ENCODE measurements at places on chromosomes 7 and 10.

GRCh38 chr10:15760681-15761080 lies 41.0 kb upstream of the ITGA8 start:
- DNase-seq: no peak

GRCh38 chr10:121668314-121669027 lies 70.2 kb upstream of the FGFR2 start:
- peak; percentile 42 for DNase-seq

GRCh38 chr10:97300980-97301379 lies 8.5 kb upstream of the ARHGAP19 start:
- no peak for DNase-seq

- DNase-seq: no peak
Measured at GRCh38 chr10:108037061-108037460, 872.6 kb upstream of the SORCS1 start.

DNA sequence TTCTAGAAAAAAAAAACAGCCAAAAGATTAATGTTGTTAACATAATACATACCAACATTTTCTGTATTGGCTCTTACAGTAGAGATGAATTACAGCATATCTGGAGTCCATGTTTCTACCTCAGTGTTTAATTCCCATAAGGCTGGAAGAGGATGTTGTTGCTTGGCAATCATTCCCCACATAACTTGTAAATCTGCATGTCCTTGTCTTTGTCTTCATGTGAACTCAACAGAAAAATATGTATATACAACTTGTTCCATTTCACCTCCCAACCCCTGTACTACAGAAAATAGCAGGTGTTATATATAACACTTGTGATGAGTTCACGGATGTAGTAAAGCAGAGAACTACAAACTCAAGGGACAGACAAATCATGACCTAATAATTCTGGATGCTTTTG lies 160.9 kb upstream of the SEMA3C start:
- DNase-seq: peak; percentile 20

DNA sequence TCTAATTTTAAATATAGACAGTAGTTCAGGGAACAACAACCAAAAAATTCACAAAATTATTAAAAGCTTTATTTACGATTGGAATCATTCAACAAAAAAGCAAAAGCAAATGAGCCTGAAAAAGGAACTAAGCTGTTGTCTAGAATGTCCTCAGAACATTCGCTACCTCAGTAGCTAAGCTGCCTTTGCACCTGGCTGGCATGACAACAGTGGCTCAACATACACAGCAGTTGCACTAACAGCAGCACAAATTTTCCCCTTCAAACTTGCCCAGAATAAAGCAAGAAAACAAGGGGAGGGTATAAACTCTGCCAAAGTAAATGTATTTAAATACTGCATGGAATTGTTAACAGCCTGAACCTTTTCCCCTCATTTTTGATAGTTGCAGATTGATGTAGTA lies 70.4 kb upstream of the GRID1 start:
- DNase-seq: no peak

GRCh38 chr7:7323352-7323751 lies 141.0 kb downstream of the C1GALT1 start:
- peak; percentile 4 for DNase-seq

DNA sequence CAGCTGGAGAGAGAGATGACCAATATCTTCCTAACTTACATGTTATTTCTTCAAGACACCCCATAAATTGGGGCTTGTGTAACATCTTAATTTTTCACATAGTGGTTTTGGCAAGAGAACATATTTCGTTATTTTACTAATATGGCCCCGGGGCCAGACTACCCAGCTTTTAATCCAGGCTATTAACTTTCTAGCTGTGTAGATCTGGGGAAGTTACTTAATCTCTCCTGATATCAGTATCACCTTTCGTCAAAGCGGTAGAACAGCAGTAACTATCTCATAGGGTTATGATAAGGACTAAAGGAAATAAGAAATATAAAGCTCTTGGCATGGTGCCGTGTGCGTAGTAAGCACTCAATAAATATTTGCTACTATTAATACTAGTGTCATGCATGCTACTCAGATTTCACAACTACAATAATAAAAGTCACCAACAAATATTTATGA lies 71.6 kb upstream of the LYZL1 start:
- no peak for DNase-seq

DNA sequence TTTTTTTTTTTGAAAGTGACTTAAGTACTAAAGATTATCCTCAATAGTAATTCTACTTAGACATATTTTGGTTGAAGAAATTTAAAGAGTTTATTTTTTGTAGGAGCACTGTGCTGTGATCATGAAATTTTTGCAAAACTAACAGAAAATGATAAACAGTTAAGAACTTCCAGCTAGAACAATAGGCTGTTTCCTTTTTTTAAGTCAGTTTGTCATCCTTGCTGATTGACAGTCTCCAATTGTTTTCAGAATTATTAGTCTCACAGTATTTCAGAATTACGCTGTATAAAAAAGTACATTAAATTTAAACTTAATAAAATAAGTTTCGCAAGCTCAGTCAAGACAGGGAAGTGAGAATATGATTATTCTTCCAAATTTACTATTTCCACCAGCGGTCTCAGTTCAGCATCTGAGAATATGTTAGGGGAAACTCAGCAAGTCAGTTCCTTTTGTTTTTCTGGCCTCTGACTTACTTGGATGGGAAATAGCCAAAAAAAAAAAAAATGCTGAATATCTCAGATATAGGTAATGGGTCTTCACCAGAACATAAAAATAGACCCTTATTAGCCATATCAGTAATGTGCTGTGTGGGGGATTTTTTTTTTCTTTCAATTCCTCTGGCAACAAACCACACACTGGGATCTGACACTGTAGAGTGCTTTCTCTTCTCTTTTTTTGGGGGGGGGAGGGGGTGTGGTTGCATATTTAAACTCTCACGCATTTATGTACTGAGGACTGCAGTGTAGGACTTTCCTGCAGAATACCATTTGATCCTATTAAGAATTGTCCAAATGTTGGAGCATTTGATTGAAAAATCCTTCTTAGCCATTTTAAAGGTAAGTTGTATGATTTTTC lies at the start of gene CD36:
CD36 (plus strand) TSS at position 732 of the 855 bp plus-strand sequence. CDS start 8,099 bp downstream, outside the sequence.
- DNase-seq: no peak

DNA sequence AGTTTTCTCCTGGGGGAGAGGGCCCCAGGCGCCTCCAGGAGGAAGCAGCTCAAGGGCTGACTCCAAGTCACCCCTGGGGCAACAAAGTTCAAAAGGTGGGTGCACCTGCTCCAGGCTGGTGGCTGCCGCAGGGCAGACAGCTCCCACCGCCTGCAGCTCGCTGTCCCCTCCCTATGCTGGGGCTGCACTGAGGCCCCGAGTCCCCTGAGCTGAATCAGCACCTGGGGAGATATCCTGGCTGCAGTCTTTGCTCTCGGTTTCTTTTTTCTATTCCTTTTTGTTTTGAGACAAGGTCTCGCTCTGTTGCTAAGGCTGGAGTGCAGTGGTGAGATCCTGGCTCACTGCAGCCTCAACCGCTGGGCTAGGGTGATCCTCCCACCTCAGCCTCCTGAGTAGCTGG lies 183.4 kb downstream of the DNAJB6 start:
- no peak for DNase-seq

GRCh38 chr10:66162560-66163143 lies 763.2 kb upstream of the LRRTM3 start:
- DNase-seq: no peak

- DNase-seq: no peak
Measured at GRCh38 chr7:42686594-42687156, 225.2 kb downstream of the C7orf25 start.

DNA sequence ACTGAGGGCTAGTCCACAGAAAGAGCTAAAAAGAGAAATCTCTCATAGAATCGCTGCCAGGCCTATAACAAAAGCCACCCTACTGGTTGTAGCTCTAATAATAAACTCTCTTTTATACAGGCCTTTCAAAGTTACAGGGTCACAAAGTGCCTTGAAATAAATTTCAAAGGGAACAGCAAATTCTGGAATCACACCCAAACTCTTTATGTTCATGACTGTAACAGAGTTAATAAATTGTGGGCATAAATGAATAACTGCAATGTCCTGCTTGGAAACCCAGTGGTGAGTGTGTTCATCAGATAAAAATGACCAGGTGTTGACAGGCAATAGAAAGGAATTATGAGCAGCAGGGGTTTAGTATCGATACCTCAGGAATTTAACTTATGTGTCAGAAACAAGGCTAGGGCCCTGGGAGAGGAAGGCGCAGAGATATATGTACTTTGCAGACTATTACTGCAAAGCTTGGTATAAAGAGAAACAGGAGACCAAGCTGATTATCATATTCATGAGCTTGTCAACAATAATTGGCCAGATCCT lies 9.3 kb downstream of the CDC14C start:
- no peak for DNase-seq

DNA sequence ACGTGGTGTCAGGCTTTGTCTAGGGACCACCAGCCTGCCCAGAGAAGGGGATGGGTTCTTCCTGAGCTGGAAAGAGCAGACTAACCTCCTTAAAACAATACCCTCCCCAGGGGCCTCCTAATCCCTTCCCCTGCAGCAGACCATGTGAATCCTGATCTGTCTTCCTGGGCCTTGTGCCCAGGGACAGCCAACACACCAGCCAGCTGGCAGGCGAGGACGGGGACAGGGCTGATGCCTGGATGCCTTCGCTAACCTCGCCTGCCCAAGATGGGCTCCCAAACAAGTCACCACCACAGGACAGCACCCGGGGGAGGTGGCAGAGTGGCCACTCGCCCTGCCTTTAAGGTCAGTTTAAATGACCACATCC lies 17.6 kb downstream of the PODXL start:
- DNase-seq: no peak

DNA sequence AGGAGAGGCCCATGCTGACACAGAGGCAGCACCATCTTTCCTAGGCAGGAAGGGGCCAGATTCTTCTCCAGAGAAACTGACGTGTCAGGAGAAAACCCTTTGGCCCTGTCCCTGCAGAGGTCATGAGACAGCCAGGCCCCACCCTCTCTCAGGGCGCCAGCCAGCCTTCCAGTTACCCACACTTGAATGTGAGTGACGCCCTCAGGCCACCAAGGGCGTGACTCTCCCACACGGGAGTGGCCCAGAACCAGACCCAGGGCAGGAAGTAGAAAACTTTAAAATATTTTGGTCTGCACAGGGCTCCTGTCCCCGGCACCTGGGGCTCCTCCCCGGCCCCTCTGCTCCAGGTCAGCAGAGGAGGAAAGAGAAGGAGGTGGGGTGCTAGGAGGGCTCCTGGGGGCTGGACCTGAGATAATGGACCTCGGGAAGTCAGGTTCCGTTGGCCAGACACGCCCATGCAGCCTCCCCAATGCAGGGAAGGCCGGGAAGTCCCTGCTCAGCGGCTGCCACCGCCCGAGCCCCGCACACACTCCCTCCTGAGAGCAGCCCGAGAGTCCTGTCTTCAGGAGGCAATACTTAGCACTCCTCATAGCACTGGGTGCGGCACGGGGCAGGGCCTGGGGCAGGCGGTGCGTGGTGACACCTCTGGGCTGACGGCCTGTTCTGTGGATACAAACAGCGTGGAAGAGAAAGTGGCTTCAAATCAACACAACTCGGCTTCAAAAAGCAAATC lies 67.0 kb upstream of the CFAP46 start:
- DNase-seq: no peak

DNA sequence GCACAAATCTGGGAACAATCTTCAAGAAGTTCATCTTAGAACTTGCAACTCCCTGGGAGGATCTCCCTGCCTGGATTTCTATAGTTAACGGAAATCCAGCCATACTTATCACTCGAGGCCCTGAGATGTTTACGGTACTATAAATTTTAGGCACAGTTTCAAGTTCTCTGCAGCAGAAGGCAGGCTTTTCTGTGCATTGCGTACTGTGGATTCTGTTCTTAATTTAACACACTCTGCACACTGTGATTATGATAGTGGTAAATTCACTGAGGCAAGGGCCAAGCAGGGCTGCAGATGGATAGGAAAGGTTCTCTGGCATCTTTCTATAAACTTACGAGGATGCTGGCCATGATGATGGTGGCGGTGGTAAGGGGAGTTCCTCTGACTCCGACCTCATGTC lies 10.6 kb downstream of the INHBA start:
- DNase-seq: no peak

DNA sequence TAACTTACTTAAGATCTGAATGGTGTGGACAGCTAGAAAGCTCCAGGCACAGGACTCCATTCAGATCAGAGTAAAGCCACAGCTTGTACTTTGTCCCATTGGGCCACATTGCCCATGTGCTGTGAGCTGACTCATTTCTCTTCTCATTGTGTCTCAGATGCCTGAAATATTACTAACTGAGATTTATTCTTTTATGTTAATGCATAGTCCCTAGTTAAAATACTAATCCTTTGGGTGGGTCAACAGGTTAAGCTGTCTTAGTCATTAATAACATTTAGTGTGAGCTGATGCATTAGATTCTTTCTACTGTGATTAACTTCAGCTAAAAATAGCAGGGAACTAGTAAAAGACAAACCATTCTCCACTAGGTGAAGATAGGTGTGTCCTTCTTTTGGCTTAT lies 104.7 kb upstream of the ARMC3 start:
- DNase-seq: peak; percentile 77

DNA sequence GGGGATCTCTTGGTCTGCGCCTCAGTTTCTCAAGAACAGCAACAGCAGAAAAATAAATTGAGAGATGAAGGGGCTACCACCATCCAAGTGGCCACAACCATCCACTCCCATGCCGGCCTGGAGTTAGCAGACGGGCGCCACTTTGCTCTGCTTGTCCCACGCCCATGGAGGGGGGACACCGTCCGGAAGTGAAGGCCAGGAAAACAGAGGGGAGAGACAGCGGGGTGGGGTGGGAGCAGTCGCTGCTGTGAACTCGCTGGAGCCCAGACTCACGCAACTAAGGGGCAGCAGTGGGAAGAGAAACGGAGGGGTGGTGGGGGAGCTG lies 135.4 kb downstream of the KIF20B start:
- no peak for DNase-seq

DNA sequence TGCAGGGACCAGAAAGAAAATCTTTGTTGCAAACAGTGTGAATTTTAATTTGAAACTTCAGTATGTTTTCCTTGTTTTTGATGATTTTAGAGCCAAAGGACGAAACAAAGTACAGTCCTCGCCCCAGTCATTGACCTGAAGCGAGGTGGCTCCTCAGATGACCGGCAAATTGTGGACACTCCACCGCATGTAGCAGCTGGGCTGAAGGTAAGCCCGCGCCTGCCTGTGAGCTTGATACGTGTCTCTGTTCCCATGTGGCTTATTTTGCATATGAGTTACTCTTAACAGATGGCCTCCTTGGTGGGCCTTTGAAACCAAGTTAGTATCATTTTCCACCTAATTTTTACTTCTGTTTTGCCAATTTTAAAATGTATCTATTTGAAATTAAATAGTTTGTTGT lies 12.3 kb downstream of the RBM17 start:
- no peak for DNase-seq

- DNase-seq: no peak
Measured at GRCh38 chr10:77325233-77325537, 312.4 kb downstream of the KCNMA1 start.

- DNase-seq: no peak
Measured at GRCh38 chr10:45515630-45516029, 141.6 kb downstream of the ALOX5 start.

GRCh38 chr10:100020142-100020885 lies 10.6 kb upstream of the DNMBP start:
- no peak for DNase-seq

GRCh38 chr10:116045366-116046356 lies 227.3 kb downstream of the GFRA1 start:
- DNase-seq: no peak

- no peak for DNase-seq
Measured at GRCh38 chr10:112722758-112723157, 227.3 kb upstream of the TCF7L2 start.
